Upper lobe of left lung (tissue), 6 donors: ENCODE measurements at places on chromosomes 4 and X.

- no peak for DNase-seq
Observed at GRCh38 chrX:14497184-14497666, 32.1 kb upstream of the GLRA2 start.

GRCh38 chr4:153403726-153404125 lies 59.2 kb downstream of the MND1 start:
- no peak for DNase-seq

GRCh38 chr4:78551420-78552351 lies at the start of gene ANXA3:
Gene ANXA3, plus strand, starts transcription at chr4:78551770. Its CDS starts 2,704 bp downstream, at chr4:78554474.
- peak; percentile 90 for DNase-seq

DNA sequence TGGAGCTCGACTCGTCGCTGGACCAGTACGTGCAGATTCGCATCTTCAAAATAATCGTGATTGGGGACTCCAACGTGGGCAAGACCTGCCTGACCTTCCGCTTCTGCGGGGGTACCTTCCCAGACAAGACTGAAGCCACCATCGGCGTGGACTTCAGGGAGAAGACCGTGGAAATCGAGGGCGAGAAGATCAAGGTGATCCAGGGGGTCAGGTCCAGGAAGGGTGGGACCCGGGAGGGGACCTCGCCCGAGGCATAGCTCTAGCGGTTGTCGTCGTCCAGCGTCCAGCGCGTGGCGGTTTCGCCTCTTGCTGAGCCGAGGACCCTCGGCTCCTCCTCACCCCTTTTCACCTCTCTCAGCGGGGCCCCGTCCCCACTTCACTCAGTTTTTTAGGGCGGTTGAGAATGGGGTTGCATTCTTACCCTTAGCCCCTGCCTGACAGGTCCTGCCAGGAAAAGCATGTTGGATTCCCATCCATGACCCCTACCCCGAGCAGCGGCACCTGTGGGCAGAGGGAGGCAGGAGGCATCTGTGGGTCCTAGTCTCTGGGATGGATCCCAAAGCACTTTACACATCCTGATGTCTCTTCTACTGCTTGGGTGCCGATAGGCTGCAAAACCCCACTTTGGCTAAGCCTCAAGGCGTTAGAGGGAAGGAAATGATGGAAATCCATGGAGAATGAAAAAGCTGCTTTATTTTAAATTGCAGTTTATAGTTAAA lies 524 bp downstream of the RAB33A start:
- no peak for DNase-seq
